WERI-Rb-1 (cell line): ENCODE measurements at places on chromosomes 7 and 10.

DNA sequence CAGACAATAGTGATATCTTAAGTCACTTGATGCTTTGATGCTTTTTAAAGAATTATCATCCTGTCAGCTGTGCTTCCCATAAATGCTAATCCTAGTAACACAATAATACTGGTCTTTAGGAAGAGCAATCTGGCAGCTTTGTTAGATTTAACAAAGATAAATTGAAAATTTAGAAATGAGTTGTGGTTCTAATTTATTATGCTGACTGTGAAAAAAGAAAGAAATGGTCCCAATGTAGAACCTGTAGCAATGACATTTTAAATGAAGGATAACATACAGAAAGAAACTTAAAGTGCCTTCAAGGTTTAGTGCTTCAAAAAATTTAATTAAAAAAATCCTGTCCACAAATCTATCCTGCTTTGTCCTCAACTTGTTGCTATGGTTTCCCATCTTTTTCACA, 81.6 kb upstream of the HGF start:
- DNase-seq: no peak

GRCh38 chr7:142188846-142189245, 69.0 kb downstream of the PRSS58 start:
- no peak for DNase-seq

DNA sequence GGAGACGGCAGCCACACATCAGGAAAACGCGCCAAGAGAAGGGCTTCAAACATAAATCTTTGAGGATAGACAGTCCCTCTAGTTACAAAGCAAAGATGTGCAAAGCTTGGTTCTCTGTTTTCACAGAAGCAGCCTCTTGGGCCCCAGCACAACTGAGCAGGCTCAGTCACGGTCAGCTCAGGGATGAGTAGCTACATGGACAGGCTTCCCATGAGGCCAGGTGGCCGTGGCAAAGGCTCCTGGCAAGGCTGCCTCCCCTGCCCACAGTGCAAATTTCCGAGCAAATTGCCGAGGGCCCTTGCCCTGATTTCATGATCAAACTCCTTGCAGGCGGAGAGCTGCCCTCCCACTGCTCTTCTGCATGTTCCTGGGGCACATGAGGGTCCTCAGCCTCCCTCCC, 37.8 kb upstream of the EN2 start:
- DNase-seq: no peak

- DNase-seq: no peak
Observed at GRCh38 chr7:7808626-7809025, 90.2 kb upstream of the RPA3 start.

DNA sequence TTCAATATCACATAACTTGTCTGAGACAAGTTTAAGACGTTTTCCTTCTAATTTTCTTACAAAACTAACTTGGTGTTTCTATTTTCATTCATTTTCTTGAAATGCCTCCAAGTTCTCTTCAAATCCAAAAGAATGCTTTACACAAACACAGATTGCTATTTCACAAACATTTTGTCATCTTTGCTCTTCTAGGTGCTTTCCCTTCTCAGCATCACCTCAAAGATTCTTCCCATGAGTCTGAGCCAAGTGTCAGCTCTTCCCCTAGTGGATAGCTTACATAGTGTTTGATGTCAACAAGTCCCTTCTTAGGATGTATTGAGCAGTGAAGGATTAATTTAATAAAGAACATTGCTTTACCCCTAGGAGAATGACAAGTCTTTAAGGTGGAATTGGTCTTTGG, 38.1 kb upstream of the SEMA3A start:
- no peak for DNase-seq

DNA sequence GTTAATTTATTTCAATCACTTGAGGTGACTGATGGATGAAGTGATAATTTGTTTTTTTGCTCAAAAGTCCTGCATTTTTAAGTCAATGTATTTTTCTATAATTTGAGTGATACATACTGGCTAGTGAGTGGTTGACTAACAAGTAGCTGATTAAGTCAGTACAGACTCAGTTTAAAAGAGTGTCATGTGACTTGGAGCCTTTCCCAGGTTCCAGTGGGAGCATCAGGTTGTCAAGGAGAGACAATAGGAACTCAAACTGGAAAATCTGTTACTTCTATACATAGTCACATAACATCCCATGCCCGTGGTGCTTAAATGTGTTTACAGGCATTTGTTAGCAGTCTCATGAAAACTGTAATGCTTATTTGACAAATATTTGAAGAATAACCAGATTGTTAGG, 154.7 kb downstream of the ANK3 start:
- no peak for DNase-seq

DNA sequence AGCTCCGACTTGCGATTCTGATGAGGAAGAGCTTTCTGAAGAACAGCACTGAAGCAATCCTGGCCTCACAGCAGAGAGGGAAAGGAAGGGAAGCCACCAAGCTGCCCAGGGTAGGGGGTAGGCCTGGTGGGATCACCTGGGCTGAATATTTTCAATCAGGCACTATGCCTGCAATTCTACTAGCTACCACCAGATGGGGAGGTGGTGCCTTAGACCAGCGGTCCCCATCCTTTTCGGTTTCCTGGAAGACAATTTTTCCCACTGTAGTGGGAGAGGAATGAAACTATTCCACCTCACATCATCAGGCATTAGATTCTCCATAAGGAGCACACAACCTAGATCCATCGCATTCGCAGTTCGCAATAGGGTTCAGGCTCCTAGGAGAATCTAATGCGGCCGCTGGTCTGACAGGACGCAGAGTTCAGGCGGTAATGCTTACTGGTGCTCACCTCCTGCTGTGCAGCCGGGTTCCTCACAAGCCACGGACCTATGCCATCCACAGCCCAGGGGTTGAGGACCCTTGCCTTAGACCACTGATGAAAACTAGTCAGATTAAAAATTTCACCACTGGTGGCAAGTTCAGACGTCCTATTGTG, 2.7 kb downstream of the LRRC20 start:
- no peak for DNase-seq

DNA sequence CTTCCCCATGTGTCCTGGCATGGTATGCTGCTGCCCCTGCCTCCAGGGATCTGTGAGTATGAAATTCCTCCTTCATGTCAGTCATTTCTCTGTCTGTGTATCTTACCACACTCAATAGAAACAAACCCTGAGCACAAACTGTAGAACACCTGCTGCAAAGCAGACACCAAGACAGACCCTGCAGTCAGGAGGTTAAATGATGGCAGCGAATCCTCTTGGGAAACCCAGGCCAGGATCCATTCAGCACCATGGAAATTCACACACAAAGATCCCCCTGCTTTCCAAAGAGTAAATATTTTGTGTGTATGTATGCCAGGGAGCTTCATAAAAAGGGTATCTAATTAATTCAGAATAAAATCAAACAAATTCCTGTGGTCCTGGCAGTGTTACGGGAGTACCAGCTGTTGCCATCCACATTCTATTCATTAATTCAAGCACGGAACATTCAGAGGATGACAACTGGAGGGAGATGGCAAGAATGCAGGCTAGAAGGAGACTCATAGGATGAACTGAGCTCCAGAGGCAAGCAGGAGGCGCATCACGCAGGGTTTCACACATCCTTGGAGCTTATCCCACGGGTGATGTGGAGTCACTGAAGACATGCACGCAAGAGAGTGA, 14.8 kb downstream of the ITIH5 start:
- no peak for DNase-seq

DNA sequence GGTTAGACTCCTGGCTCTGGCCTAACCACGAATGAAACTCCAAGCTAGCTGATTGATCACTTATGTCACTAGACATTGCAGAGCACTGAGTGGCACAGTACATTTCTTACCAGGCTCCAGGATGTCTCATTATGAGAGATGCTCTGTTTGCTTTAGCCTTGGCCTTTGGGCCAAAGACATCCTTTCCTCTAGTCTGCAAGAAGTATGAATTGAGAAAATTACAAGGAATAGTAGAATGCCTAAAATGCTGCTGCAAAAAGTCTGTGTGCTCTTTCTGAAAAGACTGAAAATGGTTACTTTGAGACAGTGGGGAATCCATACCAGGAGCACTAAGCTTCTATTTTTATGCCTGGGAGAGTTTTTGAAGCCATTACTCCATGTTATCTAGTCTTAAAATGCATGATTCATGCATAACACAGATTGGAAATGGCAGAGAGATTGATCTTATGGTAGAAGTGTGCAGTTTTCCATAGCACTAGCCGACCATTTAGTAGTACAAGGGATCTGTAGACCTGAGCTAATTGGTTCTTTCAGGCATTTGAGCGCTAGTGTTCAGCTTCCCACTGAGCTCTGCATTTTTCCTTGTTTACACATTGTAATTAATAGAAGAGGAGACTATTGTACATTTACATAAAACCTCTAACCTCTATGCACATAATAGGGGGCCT, 303.8 kb downstream of the PRKG1 start:
- DNase-seq: no peak

GRCh38 chr7:137656227-137656849, 190.4 kb downstream of the DGKI start:
- DNase-seq: peak; percentile 77

DNA sequence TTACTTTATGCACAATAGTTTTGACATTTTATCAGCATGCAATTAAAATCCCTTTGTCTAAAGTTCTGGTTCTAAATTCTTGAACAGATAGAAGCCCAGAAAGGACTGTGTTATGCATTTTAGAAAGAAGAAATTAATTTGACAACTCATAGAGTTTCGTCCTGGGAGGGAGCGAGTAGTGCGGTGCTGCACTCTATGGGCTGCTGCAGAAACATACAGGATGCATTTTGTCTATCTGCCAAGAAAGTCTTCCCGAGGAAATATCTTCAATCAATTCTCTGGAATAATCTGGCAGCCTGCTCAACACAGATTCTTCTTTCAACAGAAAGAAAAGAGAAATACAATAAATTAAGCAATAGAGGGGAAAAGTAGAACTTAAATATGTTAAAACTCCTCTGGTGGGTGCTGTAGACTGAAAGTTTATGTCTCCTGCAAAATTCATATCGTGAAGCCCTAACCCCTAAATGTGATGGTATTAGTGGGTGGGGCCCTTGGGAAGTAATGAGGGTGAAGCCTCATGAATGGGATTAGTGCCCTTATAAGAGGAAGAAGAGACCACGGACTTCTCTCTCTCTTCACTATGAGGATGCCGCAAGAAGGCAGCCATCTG, 39.0 kb upstream of the IFRD1 start:
- DNase-seq: peak; percentile 25

DNA sequence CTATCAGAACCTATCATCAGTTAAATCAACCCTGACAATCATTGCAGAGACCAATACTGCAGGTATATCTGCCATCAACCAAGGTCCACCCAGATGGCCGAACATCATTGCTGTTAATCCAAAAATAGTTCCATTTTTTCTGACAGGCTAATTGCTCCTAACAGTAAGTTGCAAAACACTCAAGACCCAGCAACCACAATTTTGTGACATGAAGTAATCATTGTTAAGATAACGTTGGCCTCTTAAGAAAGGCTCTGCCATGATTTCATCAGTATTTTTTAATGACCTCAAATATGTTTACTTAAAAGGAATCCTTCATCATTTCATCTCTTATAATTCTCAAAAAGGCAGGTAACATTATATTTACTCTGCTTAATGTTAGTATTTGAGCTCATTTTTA, 553.4 kb upstream of the POM121L12 start:
- no peak for DNase-seq

GRCh38 chr10:1047937-1048336, 982 bp downstream of the IDI1 start:
- peak; percentile 39 for DNase-seq

DNA sequence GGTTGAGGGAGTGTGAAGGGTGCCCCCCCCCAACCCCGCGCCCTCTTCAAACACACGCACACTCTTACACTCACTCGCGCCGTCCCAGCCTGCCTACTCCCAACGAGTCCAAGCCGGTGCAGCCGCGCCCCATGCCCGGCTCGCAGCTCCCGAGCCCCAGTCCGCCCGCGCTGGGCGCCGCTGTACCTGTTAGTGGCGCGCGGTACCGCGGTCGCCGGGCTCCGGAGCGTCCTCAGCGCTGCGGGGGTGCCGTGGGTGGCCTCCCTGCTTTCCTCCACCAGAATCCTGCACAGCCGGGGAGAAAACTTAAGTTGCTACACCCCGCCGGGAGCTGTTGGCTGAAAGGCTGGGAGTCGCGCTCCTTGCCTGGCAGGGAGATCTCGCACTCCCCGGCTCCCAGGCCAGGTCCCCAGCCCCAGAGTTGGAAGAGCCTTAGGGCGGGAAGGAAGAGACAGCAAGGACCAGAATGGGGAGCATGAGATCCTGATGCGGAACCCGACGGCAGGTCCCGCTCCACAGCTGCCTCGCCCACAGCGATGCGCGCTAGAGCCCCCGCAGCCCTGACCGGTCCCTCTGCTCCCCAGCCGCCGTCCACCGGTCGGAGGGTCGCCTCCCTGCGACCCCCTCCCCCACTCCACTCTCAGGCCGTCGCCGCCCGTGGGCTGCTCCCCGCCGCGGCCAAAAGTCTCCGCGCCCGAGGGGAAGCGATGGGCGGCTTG, 863 bp downstream of the ST8SIA6 start:
- peak; percentile 17 for DNase-seq

GRCh38 chr7:20269726-20270125, 52.5 kb upstream of the MACC1 start:
- DNase-seq: no peak

- DNase-seq: no peak
Observed at GRCh38 chr10:104577861-104578521, 63.1 kb upstream of the SORCS3 start.

GRCh38 chr10:100186253-100187212, 704 bp upstream of the ERLIN1 start:
- DNase-seq: peak; percentile 77

DNA sequence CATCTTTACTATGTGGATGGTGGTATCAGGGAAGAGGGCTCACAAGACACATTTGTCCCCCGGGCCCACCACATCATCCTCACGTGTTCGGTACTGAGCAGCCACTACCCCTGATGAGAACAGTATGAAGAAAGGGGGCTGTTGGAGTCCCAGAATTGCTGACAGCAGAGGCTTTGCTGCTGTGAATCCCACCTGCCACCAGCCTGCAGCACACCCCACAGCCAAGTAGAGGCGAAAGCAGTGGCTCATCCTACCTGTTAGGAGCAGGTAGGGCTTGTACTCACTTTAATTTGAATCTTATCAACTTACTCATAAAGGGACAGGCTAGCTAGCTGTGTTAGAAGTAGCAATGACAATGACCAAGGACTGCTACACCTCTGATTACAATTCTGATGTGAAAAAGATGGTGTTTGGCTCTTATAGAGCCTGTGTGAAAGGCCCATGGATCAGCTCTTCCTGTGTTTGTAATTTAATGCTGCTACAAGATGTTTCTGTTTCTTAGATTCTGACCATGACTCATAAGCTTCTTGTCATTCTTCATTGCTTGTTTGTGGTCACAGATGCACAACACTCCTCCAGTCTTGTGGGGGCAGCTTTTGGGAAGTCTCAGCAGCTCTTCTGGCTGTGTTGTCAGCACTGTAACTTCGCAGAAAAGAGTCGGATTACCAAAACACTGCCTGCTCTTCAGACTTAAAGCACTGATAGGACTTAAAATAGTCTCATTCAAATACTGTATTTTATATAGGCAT, 9.1 kb upstream of the CSGALNACT2 start:
- DNase-seq: no peak

GRCh38 chr10:11573497-11573896, 38.0 kb downstream of the USP6NL start:
- no peak for DNase-seq

DNA sequence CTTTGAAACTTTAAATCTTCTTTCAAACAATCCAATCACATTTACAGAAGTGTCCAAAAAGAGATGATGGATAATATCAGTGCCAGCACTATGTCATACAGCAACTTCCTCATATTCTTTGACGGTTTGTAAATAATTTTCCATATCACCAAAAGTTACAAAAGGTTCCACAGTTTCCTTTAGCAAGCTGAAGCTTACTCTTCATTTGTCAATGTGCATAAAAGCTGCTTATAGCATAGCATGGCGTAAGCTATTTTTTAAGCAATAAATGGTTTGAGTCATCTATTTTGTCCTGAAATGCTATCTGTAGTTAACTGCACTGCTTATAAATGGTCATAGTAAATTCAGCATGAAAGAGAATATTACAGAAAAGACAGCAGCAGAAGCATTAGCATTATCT, 95.1 kb downstream of the ETV1 start:
- no peak for DNase-seq
